ENCODE measurements at places on chromosomes 7 and 10. TPM values are rescaled to one million over a fixed set of nuclear protein-coding genes. Genes with fewer than 3 reads are reported as not detected.
A peak's percentile ranks its signal among the peaks of the same experiment; 100 is the strongest.

The LOXL4 gene
- not detected for total RNA-seq

The TMEM196 gene
- total RNA-seq: not detected

The PHTF2 gene
- 39.1 TPM for total RNA-seq

The AKR1E2 gene
- total RNA-seq: 6.5 TPM

The GIMAP2 gene
- 82.9 TPM for total RNA-seq

The RADIL gene
- 0.50 TPM for total RNA-seq

The FAM237B gene
- total RNA-seq: not detected

The CH25H gene
- total RNA-seq: not detected

The TSC22D4 gene
- total RNA-seq: 132 TPM

The ANXA8 gene
- not detected for total RNA-seq

DNA sequence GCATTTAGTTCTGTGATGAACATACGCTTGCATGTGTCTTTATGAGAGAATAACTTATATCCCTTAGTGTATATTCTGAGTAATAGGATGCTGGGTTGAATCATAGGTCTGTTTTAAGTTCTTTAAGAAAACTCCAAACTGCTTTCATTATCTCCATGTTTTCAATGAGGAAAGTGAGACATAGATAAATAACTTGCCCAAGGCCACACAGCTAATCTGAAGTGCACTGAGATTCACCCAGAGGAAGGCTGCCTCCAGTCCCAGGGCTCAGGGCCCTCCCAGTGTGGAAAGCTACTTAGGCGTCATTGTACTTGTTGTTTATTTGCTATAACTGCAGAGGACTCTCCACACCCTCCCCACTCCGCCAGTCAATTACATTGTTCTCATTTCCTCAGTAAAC, 126.7 kb downstream of the INHBA start:
- DNase-seq: no peak

GRCh38 chr7:21367081-21367480, 60.8 kb upstream of the SP4 start:
- DNase-seq: no peak

- DNase-seq: no peak
These were observed 152.8 kb downstream of the NEURL1 start for GRCh38 chr10:103646304-103646703.

GRCh38 chr10:129057856-129058663, 409.0 kb upstream of the MGMT start:
- peak; percentile 79 for DNase-seq

DNA sequence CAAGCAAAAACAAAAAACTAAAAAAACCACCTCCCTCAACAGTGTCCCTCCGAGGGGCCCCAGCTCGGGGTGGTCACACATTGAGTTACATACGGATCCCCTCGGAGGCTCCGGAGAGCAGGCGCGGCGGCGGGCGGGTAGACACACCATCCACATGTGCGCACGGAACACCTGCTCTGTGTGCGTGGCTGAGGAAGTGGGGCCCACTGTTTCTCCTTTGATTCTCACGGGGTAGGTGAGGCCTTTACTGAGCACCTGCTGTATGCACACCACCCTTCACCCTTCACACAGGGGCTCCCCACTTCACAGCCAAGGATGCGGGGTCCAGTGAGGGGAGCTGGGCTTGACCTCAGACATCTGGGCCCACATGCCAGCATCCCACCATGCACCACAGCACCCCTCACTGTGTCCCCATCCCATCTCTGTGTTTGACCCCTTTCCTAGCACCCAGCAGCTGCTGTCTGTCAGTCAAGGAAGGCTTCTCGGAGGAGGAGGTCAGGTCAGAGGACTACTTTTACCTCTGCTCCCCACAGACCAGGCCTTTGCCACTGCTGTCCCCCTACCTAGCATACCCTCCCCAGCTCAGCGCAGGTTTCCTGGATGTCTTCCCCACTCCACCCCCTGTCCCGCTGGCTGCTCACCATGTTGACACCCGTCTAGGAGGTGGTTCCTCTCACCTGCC, 71.1 kb downstream of the MICALL2 start:
- DNase-seq: no peak

GRCh38 chr7:1920266-1920681, 250.2 kb downstream of the ELFN1 start:
- peak; percentile 72 for DNase-seq

GRCh38 chr7:115359955-115360354, 438.1 kb downstream of the MDFIC start:
- DNase-seq: no peak

- DNase-seq: no peak
These were observed 16.9 kb downstream of the VENTX start for GRCh38 chr10:133254421-133255120.

DNA sequence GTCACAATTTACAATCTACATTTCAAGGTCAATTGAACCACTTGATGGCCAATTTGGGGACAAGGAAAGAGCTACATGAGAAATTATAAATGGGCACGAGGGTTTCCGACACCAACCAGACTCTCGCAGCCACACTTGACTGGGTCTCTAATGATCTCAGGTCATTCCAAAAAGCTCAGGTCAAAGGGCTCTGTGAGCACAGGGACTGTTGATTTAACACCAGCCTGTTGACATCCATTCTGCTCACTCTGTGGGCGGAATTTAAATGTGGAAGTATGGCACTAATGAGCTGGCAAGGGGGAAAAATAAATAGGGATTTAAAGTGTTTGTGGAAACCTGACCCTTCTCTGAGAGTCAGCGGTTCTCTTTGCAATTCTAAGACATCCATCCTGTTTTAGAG, 810.7 kb upstream of the AUTS2 start:
- DNase-seq: no peak

- DNase-seq: no peak
These were observed 3.7 kb downstream of the NACAD start for GRCh38 chr7:45084901-45085618.

DNA sequence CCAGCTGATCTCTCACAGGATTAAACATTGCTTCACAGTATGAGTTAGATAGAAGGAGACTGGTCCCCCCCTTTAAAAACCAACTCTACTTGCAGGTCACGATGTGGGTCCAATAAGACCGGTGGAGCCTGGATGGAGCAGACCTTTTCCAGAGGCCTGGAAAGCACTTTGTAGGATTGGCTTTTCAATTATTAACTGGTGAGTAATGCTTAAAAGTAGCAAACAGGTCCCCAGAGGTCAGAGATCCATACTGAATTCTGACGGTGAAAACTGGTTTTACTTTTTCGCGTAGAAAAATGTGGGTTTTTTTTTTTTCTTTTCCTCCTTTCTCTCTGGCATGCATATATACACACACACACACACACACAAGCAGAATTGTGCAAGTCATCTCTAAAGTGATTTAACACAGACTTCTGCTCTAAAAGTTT, 74.9 kb upstream of the OGDHL start:
- no peak for DNase-seq

DNA sequence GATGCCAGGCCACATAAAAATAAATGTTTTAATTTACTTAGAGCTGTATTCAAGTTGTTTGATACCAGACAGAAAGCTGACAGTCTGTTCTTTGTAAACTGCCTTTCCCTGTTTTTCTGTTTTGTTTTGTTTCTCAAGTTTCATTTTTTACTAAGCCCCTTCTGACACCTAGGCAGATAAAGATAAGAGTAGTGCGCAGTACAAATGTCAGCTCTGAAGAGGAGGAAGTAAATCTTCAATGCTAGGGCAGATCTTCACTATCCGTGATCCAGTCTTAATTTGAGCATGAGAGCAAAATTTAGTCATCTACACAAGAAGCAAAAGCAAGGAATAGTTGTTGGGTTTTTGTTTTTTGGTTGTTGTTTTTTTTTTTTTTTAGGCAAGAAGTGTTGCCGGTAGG, 27.3 kb downstream of the MTURN start:
- no peak for DNase-seq

- DNase-seq: no peak
These were observed at the start of gene AGR3 for GRCh38 chr7:16881844-16882243. TSS of gene AGR3 (minus strand) at chr7:16881983. CDS start at chr7:16878618, 3,365 bp downstream.

- no peak for DNase-seq
These were observed 96.3 kb downstream of the CPXM2 start for GRCh38 chr10:123795196-123795780.

DNA sequence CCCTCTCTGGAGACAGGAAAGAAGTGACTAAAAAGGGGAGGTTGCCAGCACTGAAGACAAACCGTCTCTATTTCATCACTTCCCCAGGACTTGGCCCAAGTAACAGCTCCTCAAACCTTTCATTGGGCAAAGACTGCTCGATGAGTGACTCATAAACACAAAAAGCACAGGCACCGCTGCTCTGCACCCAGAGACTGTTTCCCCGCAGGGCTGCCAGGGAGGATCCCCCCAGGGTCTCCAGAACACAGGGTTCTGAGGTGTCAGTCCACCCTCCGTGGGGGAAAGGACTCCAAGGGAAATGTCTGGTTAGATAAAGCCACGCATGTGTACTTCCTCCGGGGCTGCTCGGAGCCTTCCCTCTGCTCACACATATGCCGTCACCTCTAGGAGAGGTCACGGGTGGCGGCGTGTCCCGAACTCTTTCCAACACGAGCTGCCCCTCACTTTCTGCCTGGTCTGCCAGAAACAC, 59.9 kb downstream of the INSIG1 start:
- no peak for DNase-seq

- peak; percentile 58 for DNase-seq
These were observed 44.5 kb downstream of the ICA1 start for GRCh38 chr7:8217200-8218068.

DNA sequence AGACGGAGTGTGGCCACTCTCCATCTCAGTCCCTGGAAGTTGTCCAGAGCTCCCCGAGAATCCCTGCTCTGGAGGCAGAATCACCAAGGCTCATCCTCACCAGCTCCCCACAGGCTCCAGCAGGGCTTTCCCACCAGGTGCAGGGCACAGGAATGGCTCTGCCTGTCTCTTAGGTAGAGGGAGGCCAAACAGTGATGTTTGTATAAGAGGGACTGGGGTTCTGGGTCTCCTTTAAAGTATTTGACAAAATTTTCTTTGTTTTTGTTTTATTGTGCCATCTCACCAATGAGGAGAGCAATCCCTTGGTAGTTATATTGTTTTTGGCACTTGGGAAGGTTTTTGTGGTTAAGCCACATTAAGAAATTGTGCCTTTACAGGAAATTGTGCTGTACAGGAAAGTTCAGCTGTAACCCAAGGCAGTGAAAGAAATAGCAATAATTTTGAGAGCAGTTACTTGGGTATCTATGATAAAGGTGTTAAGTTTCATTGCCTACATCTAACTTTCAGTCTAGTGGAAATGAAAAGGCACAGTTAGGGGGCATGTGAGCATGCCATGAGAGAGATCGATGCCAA, 219.3 kb upstream of the PRSS58 start:
- no peak for DNase-seq

GRCh38 chr10:72730479-72730878, 38.5 kb downstream of the MCU start:
- DNase-seq: no peak

DNA sequence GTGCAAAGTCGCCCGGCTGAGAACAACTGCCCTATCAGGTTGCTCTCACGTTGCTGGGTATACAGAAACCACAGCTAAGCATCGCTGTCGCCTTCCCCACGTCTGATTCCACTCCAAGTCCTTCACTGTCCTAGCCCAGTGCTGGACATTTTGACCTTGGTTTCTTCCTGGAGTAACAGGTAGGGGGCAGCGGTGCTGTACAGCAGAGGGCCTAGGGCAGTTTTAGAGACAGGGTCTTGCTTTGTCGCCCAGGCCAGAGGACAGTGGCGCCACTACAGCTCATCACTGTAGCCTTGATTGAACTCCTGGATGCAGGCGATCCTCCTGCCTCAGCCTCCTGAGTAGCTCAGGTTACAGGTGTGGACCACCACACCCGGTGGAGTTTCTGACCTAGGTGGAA, 2.6 kb downstream of the CLDN15 start:
- DNase-seq: no peak

DNA sequence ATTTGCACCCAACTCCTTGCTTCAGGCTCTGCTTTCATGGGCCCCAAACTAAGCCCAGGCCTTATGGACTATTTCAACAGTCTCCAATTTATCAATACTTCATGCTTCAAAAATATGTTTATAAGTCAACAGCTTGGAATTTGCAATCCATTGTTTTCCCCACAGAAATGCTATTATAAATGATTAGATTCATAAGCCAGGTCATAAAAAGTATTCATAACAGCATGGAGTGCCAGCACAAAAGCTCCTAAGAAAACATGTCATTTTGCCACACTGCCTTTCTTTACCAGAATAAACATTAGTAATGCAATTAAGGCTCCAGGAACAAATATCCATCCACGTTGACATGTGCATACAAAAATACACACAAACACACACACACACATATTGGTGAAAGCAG, 30.1 kb downstream of the OSBPL3 start:
- no peak for DNase-seq

- DNase-seq: no peak
These were observed 722.1 kb upstream of the CELF2 start for GRCh38 chr10:10295537-10295936.

- peak; percentile 36 for DNase-seq
These were observed 46.2 kb downstream of the GRK5 start for GRCh38 chr10:119253433-119254174.

GRCh38 chr7:142542942-142543341, 206.3 kb upstream of the PRSS1 start:
- DNase-seq: no peak

DNA sequence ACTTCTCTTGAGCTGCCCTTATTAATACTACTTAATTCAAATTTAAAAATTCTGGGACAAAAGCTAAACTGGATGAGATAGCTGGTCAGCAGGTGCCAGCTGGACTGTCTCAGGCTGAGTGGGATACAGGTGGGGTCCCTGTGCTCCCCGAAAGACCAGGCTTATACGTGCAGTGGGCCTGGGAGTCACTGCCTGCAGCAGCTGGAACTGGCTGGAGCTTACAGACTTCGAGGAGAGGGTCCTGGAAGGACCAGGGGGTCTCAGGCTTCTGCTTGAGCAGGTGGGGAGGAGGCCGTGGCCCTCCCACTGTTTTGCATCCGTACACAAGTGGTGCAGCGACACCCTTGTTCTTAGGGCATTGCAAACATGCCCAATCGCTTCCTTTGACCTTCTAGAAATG, 203.7 kb downstream of the GLRX3 start:
- no peak for DNase-seq

DNA sequence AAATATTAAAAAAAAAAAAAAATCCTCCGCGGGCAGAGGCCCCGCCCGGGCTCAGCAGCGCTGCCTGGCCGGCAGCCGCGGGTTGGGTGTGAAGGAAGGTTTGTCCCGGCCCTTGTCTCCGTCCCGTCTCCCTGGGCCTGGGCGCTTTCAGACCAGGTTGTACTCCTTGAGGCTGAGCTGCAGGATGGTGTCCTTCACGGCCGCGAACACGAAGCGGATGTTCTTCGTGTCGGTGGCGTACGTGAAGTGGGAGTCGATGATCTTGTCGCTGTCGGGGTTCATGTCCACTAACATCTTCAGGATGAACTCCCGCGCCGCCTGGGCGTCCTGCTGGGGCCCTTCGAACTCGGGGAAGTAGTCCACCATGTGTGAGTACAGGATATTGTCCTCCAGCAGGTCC, 123.7 kb upstream of the KCTD7 start:
- no peak for DNase-seq

Measured in activated CD8-positive, alpha-beta T cell treated with anti-CD3 and anti-CD28 coated beads, Interleukin-2, amount 10 ng/mL, durations not matched to agents 7 days and 5 days (primary cell).